ENCODE measurements at places on chromosomes 2 and 18. TPM values are rescaled to one million over a fixed set of nuclear protein-coding genes. Genes with fewer than 3 reads are reported as not detected.

DNA sequence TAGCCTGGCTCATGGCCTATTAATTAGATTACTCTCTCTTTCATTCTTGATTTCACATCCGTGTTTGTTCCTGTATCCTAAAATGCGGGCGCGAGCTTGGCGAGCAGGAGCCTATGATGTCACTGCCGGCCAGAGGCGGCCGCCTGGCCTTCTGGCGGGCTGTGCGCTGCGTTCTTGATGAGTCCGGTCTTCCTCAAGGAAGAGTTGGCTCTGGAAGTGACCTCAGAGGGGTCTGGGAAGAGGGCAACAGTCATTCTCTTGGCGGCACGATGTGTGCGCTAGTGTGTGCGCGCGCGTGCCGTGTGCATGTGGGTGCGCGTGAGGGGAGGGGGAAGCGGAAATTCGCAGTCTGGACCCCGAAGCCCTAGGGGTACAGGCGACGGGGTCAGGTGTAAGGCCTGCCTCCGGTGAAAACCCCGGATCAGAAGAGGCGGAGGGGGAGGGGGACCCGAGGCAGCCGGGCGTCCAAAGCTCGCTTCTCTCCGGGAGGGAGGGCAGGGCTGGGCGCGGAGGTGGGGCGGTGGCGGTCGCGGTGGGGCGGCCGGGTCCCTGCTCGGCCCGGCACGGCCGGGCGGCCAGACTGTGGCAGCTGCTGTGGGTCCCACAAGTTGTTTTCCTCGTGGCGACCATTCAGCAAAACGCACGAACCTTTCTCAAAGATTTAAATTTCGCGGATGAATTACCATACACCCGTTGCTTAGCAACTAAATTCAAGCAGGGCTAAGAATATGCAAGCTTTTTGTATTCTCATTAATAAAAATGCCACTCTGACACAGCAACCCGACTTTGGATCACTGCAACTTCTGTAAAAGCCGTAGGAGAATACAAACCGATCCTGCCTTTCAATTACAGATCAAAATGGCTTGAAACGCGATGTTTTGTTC lies 8.4 kb downstream of the POU3F3 start:
- H3K36me3 ChIP-seq = no peaks in the 10 kb centered on the region
- H3K4me3 ChIP-seq = peak overlapping the region; percentile 33
- peaks cover 100% of the 10 kb centered on the region for H3K27me3 ChIP-seq
- H3K4me1 ChIP-seq = peaks cover 29% of the 10 kb centered on the region
- H3K27ac ChIP-seq = no peak overlapping the region

GRCh38 chr2:215796140-215796855 lies 217.1 kb downstream of the MREG start:
- H3K27me3 ChIP-seq = no peaks in the 10 kb centered on the region
- H3K4me3 ChIP-seq = no peak overlapping the region

GRCh38 chr2:98471402-98472131 lies 26.9 kb downstream of the INPP4A start:
- no peak for DNase-seq
- H3K27ac ChIP-seq = no peak overlapping the region
- H3K4me1 ChIP-seq = peaks cover 8% of the 10 kb centered on the region
- no peaks in the 10 kb centered on the region for H3K36me3 ChIP-seq
- no peaks in the 10 kb centered on the region for H3K27me3 ChIP-seq

DNA sequence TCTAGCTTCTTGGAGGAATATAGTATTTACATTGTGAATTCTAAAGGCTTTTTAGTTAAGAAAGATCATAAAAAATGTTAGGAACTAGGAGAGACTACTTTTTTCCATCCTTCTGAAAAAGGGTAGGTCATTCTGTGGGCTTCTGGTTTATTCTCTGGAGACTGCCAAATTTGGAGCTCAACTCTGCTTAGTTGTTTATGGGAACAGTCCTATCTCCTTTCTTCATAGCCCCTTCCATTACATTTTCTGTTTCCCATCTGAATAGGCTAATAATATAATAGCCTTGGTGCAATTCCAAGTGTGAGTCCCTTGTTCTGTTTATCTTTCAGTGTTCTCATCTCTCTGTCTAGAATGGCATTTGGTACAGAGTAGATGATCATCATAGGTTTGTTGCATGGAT lies 15.6 kb downstream of the LAMA3 start:
- no peak overlapping the region for H3K27ac ChIP-seq
- DNase-seq = no peak
- H3K4me3 ChIP-seq = no peak overlapping the region
- H3K36me3 ChIP-seq = no peaks in the 10 kb centered on the region

- no peak for DNase-seq
- H3K4me1 ChIP-seq = peaks cover 12% of the 10 kb centered on the region
- no peak overlapping the region for H3K4me3 ChIP-seq
- no peak overlapping the region for H3K27ac ChIP-seq
These were observed 104.7 kb upstream of the NABP1 start for GRCh38 chr2:191573216-191573615.

- no peak overlapping the region for H3K4me3 ChIP-seq
- no peak overlapping the region for H3K27ac ChIP-seq
- H3K27me3 ChIP-seq = no peaks in the 10 kb centered on the region
- DNase-seq = no peak
- H3K36me3 ChIP-seq = no peaks in the 10 kb centered on the region
- peaks cover 16% of the 10 kb centered on the region for H3K4me1 ChIP-seq
These were observed 117.7 kb downstream of the B3GNT2 start for GRCh38 chr2:62313449-62314227.

- no peak overlapping the region for H3K4me3 ChIP-seq
- no peak overlapping the region for H3K27ac ChIP-seq
- DNase-seq = no peak
- no peaks in the 10 kb centered on the region for H3K4me1 ChIP-seq
- no peaks in the 10 kb centered on the region for H3K36me3 ChIP-seq
These were observed 313.4 kb downstream of the LPIN1 start for GRCh38 chr2:12059616-12060441.

DNA sequence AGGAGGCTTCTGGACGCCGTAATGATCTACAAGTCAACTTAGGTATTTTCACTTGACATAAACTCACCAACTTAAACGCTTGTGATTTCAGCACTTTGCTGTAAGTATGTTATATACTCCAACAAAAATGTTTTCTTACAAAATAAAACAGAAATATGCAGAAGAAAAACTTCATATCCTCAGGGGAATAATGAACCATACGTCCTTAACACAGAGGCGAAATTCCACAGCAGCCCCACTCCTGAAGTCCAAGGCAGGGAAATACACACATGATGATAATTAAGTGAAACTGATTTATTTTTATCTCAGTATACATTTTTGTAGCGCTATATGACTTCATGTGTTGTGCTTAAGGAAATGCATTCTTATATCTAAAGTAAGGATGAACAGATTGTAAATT lies 335.4 kb upstream of the VWC2L start:
- no peak overlapping the region for H3K4me3 ChIP-seq
- no peaks in the 10 kb centered on the region for H3K36me3 ChIP-seq
- no peaks in the 10 kb centered on the region for H3K4me1 ChIP-seq
- no peaks in the 10 kb centered on the region for H3K27me3 ChIP-seq

- no peak overlapping the region for H3K4me3 ChIP-seq
- no peaks in the 10 kb centered on the region for H3K4me1 ChIP-seq
- H3K36me3 ChIP-seq = no peaks in the 10 kb centered on the region
- H3K27me3 ChIP-seq = no peaks in the 10 kb centered on the region
These were observed 68.0 kb upstream of the CABLES1 start for GRCh38 chr18:23067236-23067635.

GRCh38 chr2:230457793-230458192 lies 41.8 kb downstream of the SP100 start:
- DNase-seq = no peak
- peaks cover 74% of the 10 kb centered on the region for H3K36me3 ChIP-seq
- H3K27me3 ChIP-seq = no peaks in the 10 kb centered on the region
- H3K4me3 ChIP-seq = no peak overlapping the region
- no peak overlapping the region for H3K27ac ChIP-seq

- DNase-seq = no peak
- no peaks in the 10 kb centered on the region for H3K36me3 ChIP-seq
- no peaks in the 10 kb centered on the region for H3K27me3 ChIP-seq
- H3K4me3 ChIP-seq = no peak overlapping the region
- H3K27ac ChIP-seq = no peak overlapping the region
These were observed 71.7 kb downstream of the MYOM1 start for GRCh38 chr18:3147935-3148554.

DNA sequence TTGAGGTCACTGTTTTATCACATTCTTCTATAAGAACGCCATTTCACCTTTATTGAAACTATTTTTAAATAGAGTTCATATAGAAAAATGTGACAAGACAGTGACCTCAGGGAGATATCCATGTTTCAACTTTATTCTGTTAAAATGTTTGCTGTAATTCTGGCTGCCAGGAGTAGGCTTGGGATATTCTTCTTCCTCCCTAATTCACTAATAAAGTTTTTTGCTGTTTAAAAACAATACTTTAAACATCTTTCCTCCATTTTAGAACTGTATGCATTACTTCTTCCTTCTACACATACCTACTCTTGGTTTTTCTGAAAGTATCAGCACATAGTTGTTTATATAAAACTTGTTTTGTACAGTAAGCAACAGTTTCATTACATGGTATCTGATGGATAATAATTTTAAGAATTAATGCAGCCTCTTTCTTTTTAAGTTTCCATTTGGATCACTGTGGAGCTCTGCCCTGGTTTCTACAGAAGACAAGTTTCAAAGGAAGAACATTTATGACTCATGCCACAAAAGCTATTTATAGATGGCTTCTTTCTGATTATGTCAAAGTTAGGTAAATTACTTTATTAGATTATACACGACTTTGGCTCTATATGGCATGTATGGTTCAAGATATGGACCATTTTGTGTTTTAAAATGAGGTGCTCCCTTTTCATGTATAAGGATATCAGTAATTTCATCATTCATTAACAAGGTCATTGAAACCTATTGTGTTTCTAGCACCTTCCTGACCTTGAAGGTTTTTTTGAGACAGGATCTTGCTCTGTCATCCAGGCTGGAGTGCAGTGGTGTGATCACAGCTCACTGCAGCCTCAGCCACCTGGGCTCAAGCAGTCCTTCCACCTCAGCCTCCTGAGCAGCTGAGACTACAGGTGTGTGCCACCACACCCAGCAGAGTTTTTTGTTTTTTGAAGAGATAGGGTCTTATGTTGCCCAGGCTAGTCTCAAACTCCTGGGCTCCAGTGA lies 7.2 kb downstream of the CPSF3 start:
- H3K27ac ChIP-seq = no peak overlapping the region
- H3K27me3 ChIP-seq = no peaks in the 10 kb centered on the region
- H3K4me1 ChIP-seq = peaks cover 1% of the 10 kb centered on the region
- no peak overlapping the region for H3K4me3 ChIP-seq

- no peaks in the 10 kb centered on the region for H3K36me3 ChIP-seq
- H3K27me3 ChIP-seq = no peaks in the 10 kb centered on the region
- no peak overlapping the region for H3K27ac ChIP-seq
- DNase-seq = no peak
- H3K4me1 ChIP-seq = no peaks in the 10 kb centered on the region
These were observed 927.7 kb upstream of the CDH2 start for GRCh38 chr18:29104671-29105070.

DNA sequence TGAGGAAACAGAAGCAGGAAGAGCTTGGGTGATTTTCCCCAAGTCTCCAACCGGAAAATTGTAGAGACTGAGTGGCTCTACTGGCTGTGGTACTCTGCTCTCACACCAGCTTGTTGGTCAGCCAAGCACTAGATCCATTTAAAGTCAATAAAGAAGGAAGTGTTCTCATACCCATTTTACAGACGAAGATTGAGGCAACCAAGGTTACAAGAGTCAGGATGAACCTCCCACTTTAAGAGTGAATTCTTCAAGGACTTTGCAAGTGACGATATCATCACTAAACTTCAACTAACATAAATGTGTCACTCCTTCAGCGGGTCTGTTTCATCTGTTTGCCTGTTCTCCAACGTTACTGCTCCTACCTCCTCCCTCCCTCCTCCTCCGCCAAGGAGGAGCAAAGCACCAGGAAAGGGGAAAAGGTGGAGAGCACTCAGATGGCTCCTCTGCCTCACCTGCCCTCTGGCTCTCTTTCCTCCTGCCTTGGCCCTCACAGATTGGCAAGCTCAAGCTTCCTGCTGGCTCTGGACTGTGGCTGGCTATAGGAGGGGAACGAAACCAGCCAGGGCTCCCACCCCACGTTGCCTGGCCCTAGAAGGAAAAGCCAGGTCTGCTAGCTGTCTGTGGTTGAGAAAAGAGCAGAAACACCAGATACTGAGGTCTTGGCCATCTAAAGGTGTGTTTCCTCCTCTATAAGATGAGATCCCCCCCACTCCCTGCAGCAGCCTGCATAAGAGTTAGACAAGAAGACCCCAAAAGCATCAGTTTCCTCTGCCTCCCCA lies 3.6 kb upstream of the RAB11FIP5 start:
- peaks cover 17% of the 10 kb centered on the region for H3K4me1 ChIP-seq
- no peaks in the 10 kb centered on the region for H3K36me3 ChIP-seq
- DNase-seq = no peak
- H3K4me3 ChIP-seq = no peak overlapping the region
- no peak overlapping the region for H3K27ac ChIP-seq

GRCh38 chr2:58606799-58607198 lies 365.7 kb upstream of the FANCL start:
- no peaks in the 10 kb centered on the region for H3K36me3 ChIP-seq
- no peaks in the 10 kb centered on the region for H3K27me3 ChIP-seq
- no peak overlapping the region for H3K4me3 ChIP-seq

- H3K27ac ChIP-seq = no peak overlapping the region
- peak overlapping the region; percentile 24 for H3K4me3 ChIP-seq
These were observed 33.7 kb downstream of the SOX11 start for GRCh38 chr2:5725794-5726463.

GRCh38 chr2:147845411-147845971 lies 662 bp downstream of the ACVR2A start:
- no peaks in the 10 kb centered on the region for H3K36me3 ChIP-seq
- peaks cover 55% of the 10 kb centered on the region for H3K4me1 ChIP-seq
- peak overlapping the region; percentile 89 for H3K4me3 ChIP-seq
- H3K27ac ChIP-seq = peak overlapping the region; percentile 99
- DNase-seq = no peak

DNA sequence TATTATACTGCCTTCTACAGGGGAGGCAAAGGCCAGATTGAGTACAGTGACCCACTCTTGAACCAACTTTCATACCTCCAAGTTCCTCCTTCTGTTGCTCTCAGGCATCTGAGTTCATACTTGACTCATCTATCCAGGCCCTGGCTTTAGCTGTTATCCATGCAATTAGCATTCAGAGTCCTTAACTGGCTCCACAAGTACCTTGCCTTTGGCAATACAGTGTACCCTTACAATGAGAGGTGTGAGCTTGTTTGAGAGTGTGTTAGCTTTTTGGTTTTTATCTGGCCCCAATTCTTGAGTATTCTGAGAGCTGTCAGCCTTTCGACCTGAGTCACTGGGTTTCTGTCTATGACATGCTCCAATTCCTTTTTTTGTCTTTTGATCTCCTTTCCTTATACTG lies 60.2 kb downstream of the EHD3 start:
- H3K4me3 ChIP-seq = no peak overlapping the region
- no peak overlapping the region for H3K27ac ChIP-seq
- H3K36me3 ChIP-seq = no peaks in the 10 kb centered on the region
- H3K27me3 ChIP-seq = no peaks in the 10 kb centered on the region

CYTIP gene
- 6.8 TPM for total RNA-seq

SP9 gene
- 1.8 TPM for total RNA-seq

ELAC1 gene
- total RNA-seq = 4.4 TPM

GPAT2 gene
- total RNA-seq = 1.5 TPM

KYNU gene
- 1.3 TPM for total RNA-seq

CCDC148 gene
- total RNA-seq = 0.29 TPM

GPATCH11 gene
- total RNA-seq = 14.2 TPM

UPP2 gene
- not detected for total RNA-seq

LOXHD1 gene
- 0.18 TPM for total RNA-seq

SULT1C4 gene
- total RNA-seq = 0.48 TPM

Measured in suprapubic skin (tissue), 4 donors.